ENCODE measurements at places on chromosomes 2 and 18. TPM values are rescaled to one million over a fixed set of nuclear protein-coding genes. Genes with fewer than 3 reads are reported as not detected.
A peak's percentile ranks its signal among the peaks of the same experiment; 100 is the strongest.

The IL18R1 gene
- total RNA-seq: 4.6 TPM

The AMER3 gene
- not detected for total RNA-seq

The LOXHD1 gene
- not detected for total RNA-seq

The IL1R2 gene
- total RNA-seq: not detected

The CFAP221 gene
- 2.0 TPM for total RNA-seq

The KLHL30 gene
- not detected for total RNA-seq

The GAL3ST2 gene
- not detected for total RNA-seq

GRCh38 chr18:53586923-53587322 lies 637.5 kb downstream of the MBD2 start:
- no peak for DNase-seq

- DNase-seq: peak; percentile 32
Measured at GRCh38 chr2:20452551-20452950, 5.7 kb downstream of the RHOB start.

- peak; percentile 29 for DNase-seq
Measured at GRCh38 chr2:16644221-16644925, 21.3 kb downstream of the CYRIA start.

GRCh38 chr2:181440919-181441318 lies 16.3 kb upstream of the ITGA4 start:
- DNase-seq: no peak

- no peak for DNase-seq
Measured at GRCh38 chr2:145351864-145352425, 832.0 kb upstream of the ZEB2 start.

GRCh38 chr2:36536776-36537175 lies 61.2 kb downstream of the FEZ2 start:
- no peak for DNase-seq

- no peak for DNase-seq
Measured at GRCh38 chr2:239251971-239252370, 148.8 kb downstream of the HDAC4 start.

- DNase-seq: no peak
Measured at GRCh38 chr2:21407851-21408250, 284.1 kb downstream of the TDRD15 start.

GRCh38 chr18:27863780-27864430 lies 313.0 kb downstream of the CDH2 start:
- no peak for DNase-seq
